ENCODE measurements at places on chromosomes 2 and 18.

DNA sequence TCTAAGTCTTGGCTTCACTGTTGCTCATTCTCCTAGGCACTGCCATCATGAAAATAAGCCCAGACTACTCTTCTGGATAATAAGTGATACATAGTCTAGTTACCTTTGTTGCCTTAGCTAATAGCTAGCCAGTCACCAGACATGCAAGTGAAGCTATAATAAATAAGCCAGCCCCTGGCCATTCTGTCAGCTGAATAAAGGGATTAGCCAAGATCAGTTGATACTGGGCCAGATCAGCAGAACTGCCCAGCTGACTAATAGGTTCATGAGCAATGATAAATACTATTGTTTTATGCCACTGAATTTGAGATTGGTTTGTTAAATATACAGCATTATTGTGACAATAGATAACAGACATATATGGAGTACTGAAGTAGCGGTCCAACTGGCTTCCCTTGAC, 8.0 kb upstream of the C2orf69 start:
- DNase-seq: no peak

GRCh38 chr2:75516378-75517360, 44.1 kb downstream of the EVA1A start:
- no peak for DNase-seq

DNA sequence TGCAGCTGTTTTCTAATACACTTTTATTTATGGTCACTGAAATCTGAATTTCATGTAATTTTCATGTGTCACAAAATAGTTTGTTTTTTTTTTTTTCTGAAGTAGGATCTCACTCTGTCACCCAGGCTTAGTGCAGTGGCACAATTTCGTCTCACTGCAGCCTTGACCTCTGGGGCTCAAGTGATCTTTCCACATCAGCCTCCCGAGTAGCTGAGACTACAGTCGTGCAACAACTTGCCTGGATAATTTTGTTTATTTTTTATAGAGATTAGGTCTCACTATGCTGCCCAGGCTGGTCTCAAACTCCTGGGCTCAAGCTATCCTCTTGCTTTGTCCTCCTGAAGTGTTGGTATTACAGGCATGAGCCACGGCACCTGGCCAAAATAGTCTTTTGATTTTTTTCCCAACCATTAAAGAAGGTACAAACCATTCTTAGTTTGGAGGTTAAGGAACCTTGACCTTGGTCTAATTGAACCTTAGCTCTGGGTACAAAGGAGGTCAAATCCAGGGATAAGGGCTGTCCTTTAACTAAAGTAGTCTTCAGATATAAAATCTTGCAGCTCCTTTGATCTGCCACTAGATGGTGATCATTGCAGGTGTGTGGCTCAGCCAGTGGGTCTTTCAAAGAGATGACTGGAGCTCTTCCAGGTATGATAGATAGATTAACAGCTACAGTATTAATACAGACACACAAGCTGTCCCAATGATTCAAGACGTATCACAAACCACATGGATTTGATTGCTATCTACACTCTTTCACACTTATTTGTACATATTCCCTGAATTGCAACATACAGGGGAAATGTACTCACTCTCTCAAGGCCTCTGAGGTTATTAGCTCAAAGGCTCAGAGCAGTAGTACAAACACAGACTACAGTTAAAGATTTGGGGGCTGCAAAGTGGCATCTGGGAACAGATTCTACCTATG, 4.7 kb upstream of the KRCC1 start:
- DNase-seq: peak; percentile 19

GRCh38 chr18:50127516-50128210, 67.3 kb downstream of the MYO5B start:
- peak; percentile 19 for DNase-seq

DNA sequence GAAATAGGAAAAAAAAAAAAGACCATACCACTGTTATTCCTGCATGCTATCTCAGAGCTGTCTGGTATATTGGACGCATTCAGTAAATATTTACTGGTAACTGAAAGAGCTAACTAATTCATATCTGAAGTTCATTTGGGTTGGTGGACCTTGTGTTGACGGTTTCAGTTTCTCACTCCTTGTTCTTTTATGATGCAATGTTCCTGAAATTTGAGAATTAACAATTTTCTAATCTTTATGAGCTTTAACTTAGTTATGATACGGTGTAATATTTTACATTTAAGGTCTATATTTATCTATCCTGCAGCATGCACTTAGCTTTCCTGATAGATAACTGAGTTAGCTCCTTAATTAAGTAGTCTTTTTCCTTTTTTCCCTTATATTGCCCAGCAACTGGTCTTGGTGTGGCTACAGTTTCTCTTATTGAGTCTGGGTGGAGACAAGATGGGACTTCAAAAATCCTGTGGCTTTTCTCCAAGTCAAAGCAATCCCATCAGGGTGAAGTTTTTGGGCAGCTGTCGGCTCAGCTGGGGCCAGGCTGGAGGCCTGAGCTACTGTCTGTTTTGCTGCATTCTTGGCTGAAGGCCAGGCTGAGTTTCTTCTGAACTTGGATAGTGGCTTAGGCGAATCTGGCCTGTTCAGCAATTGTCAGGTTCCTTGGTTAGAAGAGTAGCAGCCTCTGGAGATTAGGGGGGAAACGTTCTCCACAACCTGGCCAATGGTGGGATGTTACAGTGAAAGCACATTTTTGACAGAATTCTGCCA, 78.4 kb upstream of the MEX3C start:
- no peak for DNase-seq

DNA sequence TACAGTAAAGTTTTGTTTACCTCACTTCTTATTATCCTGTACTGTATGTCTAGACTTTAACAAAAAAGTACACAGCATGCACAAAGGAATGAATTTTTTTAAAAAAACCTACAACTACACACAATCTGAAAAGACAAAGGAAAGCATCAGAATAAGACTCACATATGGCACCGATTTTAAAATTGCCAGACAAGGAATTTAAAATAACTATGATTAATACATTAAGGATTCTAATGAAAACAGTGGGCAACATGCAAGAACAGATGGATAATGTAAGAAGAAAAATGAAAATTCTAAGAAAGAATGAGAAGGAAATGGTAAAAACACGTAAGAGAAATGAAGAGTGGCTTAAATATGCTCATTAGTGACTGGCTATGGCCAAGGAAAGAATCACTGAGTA, 638.2 kb downstream of the FBXO15 start:
- DNase-seq: no peak

DNA sequence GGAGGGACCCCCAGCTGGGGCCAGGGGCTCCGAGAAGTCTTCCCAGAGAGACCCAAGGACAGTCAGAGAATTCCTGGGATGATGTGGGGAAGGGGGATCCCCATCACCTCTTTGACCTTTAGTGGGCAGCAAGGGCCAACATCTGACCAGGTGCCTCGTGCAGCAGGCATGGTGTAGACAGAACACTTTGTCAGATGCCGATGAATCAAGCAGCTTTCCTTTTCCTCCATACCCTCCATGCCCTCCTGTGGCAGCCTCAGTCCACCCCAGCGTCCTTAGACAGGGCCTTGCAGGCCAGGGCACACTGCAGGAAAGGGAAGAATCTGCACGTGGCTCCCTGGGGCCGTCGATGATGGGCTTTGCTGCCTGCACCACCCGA, 26.3 kb downstream of the GPR55 start:
- DNase-seq: no peak

- DNase-seq: peak; percentile 33
Observed at GRCh38 chr18:75344161-75344560, 83.3 kb downstream of the SMIM21 start.

DNA sequence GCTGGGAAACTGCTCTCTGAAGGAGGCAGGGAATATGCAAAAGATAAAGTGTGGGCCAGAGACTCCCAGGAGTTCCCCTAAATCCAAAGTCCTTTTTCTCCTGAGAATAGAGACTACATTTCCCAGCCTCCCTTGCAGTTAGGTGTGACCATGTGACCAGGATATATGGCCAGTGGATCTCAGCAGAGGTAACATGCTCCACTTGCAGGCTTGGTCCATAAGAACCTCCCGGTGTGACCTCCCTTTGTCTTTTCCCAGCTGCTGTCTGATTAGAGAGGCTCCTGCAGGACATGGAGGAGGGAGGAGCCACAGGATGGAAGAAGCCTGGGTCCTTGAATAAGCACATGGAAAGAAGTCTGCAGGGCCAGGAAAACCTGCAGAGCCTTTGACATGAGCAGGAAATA, 76.2 kb downstream of the TGFA start:
- no peak for DNase-seq

- no peak for DNase-seq
Observed at GRCh38 chr2:241911551-241911950, 42.0 kb downstream of the RTP5 start.

DNA sequence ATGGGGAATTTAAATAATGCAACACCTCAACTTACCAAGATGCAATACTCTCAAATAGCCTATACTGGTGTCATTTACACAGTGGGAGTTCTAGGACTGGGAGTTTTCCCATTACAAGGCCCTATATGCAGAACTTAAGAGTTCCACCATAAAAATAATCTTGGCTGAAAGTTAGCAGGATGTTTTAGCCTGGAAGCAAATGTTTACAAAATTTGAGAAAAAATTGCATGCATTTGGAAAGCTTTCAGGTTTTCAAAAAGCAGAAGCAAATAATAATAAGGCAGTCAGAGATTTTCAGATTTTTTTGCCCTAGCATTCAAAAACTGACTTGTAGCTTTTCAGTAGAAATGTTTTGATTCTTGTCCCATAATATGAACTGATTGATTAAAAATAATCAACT, 397.3 kb downstream of the ARHGAP15 start:
- no peak for DNase-seq
